HCT116 (cell line): ENCODE measurements at places on chromosomes 7 and 10.

DNA sequence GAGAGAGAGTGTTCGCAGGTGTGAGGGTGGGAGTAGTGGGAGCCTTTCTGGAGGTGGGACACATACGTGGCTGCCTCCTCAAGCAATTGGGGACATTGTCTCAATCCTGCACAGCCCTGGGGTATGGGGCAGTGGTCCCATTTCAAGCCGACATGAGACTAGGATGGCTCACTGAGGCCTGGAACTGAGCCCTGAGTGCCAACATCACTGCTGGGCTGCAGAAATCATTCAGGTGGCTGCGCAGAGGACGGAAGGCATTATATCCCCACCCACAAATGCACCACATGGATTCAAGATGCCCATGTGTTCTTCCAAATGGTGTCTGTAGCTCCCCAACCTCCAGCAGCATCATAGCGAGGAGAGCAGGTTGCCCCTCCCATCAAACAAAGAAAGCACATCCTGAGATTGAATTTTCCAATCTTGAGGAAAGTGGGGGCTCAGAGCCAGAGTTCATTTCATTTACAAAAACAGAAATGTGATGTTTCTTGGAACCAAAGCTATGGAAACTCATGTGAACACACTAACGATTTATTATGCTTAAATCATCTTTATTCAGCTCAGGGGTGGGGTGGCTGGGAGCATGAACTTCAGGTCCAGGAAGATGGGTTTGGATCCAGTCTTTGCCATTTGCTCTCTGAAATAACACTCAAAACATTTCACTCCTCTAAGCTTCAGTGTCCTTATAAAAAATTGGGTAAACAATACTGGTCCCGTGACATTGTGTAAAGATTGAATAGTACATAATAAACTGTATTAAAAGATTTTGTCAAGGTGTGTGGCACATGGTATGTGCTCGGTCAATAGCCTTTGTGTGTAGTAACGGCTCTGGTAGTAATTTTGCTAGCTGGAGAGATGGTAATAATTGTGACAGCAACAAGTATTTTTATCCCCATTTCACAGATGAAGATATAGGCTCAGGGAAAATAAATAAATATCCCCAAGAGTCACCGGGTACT is 4.6 kb downstream of the SFTPA2 start:
- no peak for DNase-seq

DNA sequence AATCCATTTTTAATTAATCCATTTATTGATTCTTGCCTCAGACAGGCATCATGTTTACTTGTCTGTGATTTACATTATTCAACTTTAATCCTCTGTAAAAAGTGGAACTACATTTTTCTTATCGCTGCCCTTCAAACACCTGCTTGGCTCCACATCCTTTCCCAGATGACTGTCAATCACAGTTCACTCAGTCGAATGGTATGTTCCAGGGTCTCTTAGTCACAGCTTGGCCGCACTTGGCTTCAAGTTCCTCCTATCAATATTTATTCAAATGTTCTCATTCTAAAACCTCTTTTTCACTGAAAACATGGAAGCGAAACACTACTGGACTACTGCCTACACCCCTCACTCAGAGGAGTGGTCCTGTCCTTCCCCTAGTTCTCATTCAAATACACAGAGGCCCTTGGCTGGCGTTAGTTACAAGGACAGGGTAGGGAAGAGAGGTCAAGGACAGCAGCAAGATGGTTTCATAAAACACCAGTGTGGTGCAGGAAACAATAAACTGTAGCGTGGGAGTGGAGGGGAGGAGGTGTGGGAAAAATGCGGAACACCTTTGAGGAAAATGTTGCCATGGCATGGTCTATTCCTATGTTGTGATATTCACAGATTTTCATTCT is 143.2 kb downstream of the USP6NL start:
- no peak for DNase-seq

GRCh38 chr7:116546916-116547315 is 22.1 kb downstream of the CAV1 start:
- DNase-seq: no peak

GRCh38 chr10:34254596-34254995 is 560.5 kb downstream of the PARD3 start:
- peak; percentile 29 for DNase-seq

- DNase-seq: no peak
These were observed 32.9 kb downstream of the KBTBD2 start for GRCh38 chr7:32858648-32859047.

DNA sequence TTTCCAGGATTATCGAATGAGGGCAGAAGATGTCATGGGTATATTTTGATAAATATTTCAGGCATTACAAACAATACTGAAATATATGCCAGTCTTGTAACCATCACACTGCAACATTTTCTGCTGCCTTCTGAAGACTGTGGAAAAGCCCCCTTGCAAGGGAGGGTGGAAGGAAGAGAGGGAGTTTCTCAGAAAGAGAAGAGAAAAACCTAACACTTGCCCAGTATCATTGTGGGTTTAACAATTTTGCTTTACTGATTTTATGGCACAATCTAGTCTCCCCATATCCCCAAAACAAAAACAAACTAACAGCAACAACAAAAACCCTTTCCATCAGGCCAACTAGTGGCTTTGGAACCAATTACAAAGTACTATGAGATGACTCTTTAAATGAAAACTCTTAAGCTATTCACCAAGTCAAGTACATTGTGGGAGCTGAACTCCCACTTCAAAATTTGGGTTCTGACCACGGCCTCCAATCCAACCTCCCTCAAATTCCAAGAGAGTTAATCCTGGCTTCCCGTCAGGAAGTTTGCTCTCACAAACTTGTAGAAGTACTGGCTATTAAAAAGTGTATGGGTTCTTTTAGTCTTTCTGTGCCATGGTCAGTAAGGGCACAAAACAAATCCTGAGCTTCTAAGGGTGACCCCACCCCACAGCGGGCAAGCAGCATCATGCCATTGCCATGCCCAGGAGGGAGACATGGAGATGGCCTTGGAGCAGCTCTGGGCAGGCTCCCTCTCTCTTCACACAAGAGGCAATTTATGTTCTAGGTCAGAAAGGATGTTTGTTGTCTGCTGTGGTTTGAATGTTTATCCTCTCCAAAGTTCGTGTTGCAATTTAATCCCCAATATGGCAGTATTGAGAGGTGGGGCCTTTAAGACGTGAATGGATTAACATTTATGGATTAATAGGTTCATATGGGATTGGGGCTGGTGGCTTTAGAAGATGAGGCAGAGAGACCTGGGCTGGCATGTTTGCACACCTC is 96.3 kb downstream of the JAZF1 start:
- DNase-seq: no peak

GRCh38 chr7:102832674-102833073 is 80.1 kb upstream of the LRRC17 start:
- DNase-seq: no peak

- no peak for DNase-seq
These were observed 4.8 kb upstream of the ZNF783 start for GRCh38 chr7:149257146-149257545.

DNA sequence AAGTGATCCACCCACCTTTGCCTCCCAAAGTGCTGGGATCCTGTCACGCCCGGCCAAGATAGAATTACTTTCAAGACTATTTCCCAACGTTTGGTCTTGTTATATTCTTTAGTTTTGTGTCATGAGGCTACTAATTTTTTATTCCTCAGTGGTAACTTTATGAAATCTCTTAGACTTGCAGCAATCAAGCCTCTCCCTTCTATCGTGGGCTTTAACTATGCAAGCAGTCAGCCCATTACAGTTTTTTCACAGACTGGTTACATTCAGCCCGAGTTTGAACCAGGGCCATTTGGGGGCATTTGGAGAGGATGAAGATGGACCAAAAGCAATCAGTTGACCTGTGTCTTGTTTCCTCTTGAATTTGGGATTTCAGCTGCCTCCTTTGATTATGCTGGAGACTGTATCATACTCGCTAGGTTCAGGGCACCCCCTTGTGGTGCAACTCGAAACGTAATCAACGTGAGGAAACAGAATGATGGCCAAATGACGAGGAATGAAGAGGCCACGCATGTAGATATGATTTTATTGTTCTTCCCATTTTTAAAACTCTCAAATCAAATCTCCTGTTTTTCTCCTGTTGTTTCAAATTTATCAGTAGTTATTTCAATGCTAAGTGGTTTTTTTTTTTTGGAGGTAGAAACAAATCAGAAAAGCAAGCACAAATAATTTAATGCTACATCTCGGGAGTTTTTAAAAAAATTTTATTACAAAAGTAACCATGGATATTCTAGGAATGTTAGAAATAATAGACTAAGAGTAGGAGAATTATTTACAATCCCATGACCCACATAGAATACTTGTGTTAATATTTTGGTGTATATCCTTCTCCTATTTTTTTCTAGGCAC is 151.6 kb downstream of the KIAA1217 start:
- DNase-seq: peak; percentile 47

- DNase-seq: no peak
These were observed 172.6 kb downstream of the LRRTM3 start for GRCh38 chr10:67098461-67098860.

DNA sequence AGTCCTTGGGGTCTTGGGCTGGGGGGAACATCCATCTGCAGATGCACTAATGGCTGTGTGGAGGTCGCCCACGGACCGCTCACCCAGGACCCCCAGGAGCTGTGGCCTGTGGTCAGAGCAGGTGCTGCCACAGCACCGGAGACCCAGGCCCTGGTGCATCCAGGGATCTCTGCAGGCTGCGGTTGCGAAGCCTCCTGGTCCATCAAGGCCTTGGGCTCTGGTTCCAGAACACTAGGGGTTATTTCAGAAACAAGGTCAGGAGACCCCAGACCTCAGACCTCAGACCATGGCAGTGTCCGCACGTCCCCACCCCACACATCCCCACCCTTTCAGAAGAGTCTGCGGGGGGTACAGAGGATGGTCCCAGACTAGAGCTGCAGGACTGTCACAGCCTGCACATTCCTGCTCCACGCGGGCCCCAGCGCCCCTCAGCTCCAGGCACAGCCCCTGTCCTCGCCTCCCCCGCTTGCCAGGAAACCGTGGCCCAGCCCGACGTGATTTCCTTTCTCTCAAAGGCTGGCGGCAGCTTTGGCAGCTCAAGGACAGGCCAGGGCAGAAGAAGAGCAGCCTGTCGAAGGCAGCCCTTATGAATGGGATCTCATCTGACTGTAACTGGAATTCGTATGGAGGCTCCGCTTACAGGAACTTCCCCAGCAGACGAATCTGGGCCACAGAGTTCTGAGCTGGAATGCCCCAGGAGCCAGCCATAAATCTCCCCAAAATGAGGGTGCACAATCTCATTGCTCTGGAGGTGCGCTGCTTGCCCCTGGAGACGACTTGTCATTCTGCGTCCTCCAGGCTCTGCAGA is 136.2 kb upstream of the RET start:
- no peak for DNase-seq

GRCh38 chr7:64881461-64882287 is 21.4 kb upstream of the ZNF273 start:
- DNase-seq: no peak

DNA sequence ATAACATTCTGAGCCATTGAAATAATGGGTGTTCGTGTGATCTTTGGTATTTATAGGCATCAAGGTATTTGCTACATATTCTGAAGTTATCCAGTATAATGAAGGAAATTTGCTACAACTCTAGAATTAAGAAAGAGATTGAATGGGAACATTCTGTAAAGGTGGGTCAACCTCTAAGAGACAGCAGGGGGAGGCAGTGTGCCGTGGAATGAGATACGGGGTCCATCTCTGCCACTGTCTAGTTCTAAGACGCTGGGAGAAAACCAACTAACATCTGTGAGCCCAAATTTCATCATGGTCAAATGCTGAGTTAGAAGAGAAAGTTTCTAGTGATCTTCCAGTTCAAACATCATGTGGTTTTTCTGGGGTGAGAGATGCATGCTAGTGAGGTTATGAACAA is 368.9 kb downstream of the SORCS1 start:
- no peak for DNase-seq

GRCh38 chr10:58641095-58641531 is 128.4 kb downstream of the BICC1 start:
- DNase-seq: peak; percentile 18

DNA sequence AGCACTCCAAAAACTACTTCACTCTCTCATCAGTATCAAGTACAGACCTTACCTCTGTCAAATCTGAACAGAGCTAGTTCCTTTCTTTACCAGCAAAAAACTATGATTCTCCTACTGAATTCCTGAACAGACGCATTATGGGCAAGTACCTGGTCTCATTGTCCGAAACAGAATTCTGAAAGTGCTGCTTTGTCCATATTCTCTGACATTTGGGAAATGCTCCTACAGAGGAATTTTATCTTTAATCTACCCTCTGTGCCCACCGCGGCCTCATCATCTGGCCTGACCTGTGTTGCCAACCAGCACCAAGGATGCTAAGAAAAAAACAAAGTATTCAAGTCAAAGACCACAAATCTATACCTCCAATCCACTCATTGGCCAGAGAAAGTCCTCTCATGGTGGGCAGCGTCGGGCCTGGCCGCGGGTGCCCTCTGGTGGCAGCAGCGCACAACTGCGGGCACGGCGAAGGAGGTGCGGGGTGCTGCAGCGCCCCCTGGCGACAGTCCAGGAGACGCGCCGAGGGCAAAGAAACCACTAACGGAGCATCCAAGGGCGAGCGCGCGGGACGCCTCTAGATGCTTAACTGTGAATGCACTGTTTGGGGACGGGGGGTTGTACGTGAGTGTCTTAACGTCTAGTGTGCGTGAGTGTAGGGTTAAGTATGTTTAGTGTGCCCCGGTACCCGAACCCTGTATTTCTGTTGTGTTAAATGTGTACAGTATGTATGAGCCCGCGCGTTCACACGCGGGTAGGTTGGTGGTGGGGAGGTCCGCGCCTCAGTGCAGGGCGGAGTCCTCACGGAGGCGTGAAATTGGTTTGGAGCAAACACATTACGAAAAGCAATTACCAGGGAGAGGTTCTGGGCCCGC is 5.0 kb upstream of the GBX1 start:
- DNase-seq: peak; percentile 61

DNA sequence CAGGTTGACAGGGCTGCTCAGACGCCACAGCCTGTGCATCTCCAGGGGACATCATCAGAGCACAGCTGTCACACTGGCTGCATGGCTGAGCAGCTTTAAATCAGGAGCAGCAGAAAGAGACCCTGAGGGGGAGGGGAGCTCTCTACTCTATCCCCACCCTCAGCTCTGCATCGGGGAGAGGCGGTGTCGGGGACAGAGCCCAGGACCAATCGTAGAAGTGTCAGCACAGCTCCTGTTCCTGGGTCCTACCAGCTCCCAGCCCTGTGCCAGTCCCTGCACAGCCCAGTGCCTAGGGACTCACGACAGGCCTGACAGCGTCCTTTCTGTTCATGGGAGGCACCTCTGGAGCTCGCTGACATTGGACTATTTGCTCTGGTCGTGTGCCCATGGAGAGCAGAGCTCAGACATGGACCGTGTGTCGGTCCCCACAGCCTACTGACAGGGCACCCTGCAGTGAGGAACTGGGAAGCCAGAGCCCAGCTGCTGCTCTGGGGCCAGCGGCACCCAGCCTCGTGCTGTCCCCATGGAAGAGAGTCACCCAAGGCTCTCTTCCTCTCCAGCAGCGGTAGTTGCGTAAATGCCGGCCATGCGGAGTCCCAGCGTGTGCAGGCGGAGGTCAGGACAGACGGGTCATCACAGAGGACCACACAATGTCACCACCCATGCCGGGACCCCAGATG is 20.4 kb upstream of the ANTXRL start:
- DNase-seq: no peak

- DNase-seq: peak; percentile 39
These were observed 45.3 kb upstream of the CDK1 start for GRCh38 chr10:60732807-60733516.
